ENCODE measurements at places on chromosomes 1 and 21.

DNA sequence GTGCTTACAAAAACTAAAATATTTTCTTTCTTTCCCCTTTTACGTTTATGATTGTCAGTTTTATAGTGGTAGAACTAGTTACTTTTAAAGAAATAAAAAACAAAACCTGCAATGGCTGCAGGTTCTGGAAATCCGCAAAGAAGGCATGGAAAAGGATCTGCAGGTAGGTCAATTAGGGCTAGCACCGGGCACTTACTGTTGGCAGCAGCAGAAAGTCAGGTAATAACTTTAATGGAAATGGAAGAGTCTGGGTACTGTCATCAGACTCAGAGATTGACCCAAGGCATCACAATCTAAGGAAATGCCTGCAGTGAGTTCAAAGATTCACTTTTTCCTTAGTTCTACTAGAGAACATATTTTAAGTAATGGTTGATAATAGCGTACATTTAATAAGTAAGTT lies 1136.3 kb upstream of the B3GALT2 start:
- no peak for DNase-seq

DNA sequence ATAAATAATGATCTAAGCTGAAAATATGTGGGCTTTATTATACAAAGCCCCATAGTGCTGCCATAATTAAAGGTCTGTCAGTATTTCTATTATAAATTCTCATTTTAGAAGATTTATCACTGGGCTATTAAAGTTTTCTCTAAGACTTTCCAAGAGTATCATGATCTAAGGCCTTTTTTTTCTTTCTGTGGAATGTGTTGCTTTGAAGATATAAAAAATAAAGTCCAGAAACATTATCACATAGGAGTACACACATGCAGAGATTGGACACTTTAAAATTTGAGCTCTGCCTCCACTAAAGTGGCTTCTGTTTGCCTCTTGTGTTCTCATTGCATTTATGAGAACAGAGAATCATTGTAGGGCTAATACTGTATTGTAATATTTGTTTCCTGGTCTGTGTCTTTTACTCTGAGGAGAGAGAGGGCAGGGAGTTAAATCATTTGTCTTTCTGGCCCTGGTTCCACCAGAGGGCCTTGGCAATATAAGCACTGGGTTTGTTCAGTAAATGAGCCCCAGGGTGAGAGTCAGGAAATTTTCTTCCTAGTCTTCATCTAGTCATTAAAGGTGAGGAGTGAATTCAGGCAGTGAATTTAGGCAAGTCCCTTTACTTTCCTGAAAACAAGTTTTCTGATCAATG lies 70.2 kb downstream of the NFIA start:
- DNase-seq = no peak

- DNase-seq = no peak
These were observed 77.6 kb downstream of the POU2F1 start for GRCh38 chr1:167298325-167298724.

GRCh38 chr1:86798608-86799291 lies 94.4 kb downstream of the SH3GLB1 start:
- DNase-seq = no peak

GRCh38 chr1:7220007-7220406 lies 434.8 kb downstream of the CAMTA1 start:
- DNase-seq = no peak

- DNase-seq = no peak
These were observed 55.4 kb upstream of the GRIK3 start for GRCh38 chr1:37089750-37090149.

GRCh38 chr1:71166178-71167173 lies 85.6 kb upstream of the ZRANB2 start:
- no peak for DNase-seq

DNA sequence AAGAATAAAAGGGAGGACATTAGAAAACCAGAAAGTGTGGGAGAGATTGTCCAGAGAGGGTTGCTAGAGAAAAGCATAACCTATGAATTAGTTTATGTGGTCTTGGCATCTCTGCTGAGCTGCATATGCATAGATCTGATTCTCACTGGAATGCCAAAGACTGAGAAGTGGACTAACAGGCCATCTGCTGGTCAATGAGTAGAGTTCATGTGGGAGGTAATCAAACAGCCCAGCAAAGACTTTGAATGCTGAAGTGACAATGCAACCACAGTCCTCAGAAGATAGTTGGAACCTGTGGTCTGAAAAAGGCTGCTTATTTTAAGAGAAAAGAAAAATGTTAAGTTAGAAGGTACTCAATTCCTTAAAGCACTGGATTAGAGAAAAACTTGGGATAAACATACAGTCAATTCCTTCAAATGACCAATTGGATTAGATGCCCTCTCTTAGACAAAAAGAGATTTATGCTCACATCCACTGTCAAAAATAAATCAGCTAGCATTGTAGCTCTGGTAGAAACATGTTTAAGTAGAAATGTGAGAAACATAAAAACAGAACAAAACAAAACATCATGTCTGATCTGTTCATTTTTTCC lies 382.8 kb downstream of the AMY1C start:
- DNase-seq = no peak

GRCh38 chr1:234911787-234912186 lies 216.8 kb downstream of the TOMM20 start:
- DNase-seq = peak; percentile 34

- DNase-seq = no peak
These were observed 42.6 kb downstream of the CFAP57 start for GRCh38 chr1:43214501-43215444.

DNA sequence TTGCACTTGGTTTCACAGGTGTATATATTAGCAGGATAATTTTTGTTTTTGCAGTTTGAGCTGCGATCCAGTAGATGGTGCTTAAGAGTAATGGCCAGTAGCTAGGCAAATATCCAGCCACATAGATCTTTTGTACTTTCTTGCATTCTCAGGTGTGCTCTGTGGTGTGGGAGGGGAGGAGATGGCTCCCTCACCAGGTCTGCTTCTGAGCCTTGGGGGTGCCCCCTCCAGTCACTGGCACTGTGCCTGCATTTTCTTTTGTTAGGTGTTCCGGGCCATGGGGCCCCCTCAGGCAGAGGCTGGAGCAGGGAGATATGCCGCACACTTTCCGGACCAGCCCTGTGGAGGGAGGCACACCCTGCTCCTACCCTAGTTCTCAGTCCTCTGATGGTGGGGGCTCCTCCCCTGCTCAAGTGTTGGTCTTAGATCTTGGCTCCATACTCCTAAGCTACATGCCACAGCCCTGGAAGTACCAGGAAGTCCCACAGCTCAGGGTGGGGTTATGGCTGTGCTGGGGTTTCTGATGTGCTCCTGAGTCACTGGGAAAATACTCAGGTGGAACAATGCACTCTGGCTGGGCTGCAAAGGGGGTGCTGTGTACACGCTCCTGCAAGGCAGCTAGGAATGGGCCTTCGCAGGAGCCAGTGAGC lies 197.6 kb upstream of the DMRTA2 start:
- no peak for DNase-seq

- DNase-seq = peak; percentile 63
These were observed 7.4 kb downstream of the SEMA4A start for GRCh38 chr1:156160743-156161171.

GRCh38 chr1:207389728-207390464 lies 64.2 kb upstream of the CR2 start:
- no peak for DNase-seq

GRCh38 chr1:45383191-45383590 lies 43.0 kb upstream of the MUTYH start:
- no peak for DNase-seq

- no peak for DNase-seq
These were observed 17.4 kb downstream of the IQGAP3 start for GRCh38 chr1:156554971-156555370.

DNA sequence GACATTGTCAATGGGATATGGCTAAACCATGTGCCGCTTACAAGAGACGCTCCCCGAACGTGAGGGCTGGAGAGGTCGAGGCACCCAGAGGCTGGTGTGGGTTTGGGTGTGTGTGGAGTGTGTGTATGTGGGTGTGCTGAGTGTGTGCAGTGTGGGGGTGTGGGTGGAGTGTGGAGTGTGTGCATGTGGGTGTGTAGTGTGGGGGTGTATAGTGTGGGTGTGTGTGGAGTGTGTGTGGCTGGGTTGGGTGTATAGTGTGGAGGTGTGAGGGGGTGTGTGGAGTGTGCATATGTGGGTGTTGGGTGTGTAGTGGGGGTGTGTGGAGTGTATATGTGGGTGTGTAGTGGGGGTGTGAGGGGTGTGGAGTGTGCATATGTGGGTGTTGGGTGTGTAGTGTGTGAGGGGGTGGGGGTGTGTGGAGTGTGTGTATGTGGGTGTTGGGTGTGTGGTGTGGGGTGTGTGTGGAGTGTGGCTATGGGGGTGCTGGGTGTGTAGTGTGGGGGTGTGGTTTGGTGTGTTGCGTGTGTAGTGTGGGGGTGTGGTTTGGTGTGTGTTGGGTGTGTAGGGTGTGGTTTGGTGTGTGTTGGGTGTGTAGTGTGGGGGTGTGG lies 42.2 kb downstream of the SLC19A1 start:
- no peak for DNase-seq

GRCh38 chr1:12031039-12031980 lies 12.0 kb downstream of the MIIP start:
- DNase-seq = peak; percentile 12

DNA sequence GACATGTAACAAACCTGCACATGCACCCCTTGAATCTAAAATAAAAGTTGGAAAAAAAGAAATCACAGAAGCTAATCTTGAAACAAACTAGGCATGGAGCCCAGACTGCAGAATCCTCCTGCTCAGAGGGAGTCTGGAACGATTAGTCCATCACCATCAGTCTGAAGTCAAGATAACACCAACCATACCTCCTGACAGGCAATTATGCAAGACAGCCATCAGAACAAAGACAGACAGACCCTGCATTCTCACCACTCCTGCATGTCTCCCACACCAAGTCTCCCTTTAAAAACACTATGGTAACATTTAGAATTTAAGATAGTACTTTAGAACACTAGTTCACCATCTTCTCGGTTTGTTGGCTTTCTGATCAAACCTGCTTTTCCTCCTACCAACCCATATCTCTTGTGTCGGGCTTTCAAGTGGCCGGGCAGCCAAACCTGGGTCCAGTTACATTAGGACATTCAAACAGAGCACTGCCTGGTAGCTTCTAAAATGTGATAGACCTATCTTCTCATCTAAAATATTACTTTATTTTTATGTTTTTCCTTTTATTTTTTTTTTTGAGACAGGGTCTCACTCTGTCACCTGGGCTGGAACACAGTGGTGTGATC lies 10.1 kb downstream of the YARS1 start:
- DNase-seq = no peak

- DNase-seq = no peak
These were observed 1.8 kb upstream of the IL10 start for GRCh38 chr1:206774093-206774492.

- DNase-seq = no peak
These were observed 178.0 kb downstream of the RYR2 start for GRCh38 chr1:237219751-237220642.

- DNase-seq = no peak
These were observed 63.4 kb upstream of the RAB3GAP2 start for GRCh38 chr1:220335668-220336067.

DNA sequence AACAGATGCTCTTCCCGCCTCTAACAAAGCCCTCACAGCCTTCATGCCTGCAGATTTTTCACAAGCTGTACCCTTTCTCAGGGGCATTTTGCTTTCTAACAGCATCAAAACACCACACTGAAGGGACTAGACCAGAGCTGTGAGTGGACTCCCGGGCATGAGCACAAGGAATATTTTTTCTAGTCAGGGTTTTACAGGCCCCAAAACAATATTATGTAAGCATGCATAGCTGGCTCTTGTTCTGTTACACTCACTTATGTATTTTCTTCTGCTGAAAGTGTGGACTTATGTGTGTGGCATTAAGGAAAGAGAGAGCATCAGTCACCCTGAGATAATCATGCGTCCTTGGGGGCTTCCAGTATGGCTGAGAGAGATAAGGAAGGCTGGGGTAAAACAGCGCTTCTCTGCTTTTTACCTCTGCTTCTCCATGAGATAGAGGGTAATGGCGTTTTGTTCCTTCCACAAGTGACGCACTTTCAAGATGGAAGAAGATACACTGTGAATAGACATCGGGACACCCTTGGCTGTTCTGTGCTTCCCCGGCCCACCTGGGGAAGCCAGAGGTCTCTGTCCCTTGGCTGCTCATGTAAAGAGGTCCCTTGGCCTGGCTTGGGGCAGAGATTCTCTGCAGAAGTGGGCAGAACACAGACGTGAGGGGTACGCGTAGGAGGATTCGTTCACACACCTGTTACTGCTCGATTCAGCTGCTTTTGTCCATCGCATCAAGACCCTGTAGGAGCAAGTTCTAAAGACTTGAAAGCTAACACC lies 266.7 kb upstream of the RAB4A start:
- no peak for DNase-seq

DNA sequence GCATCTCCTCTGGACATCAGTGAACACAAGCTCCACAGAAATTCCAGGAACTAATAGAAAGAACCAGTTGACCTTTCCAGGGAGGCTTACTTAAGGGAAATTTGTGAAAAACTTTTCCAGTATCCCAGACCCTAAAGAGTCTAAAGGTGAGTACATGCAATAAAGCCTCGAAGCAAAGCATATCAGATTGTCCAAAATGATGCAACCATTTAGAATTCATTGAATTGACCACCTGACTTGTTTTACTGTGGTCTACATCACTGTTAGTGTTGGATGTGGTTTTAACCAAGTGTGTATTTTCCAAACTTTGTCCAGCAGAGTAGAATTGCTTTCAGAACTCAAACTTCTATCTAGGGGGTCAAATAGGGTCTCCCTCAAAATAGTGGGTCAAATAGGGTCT lies 76.3 kb upstream of the TIAM1 start:
- DNase-seq = no peak

- DNase-seq = no peak
These were observed 6.8 kb upstream of the ITLN2 start for GRCh38 chr1:160961419-160961818.

- DNase-seq = no peak
These were observed 66.1 kb downstream of the TMEM53 start for GRCh38 chr1:44608141-44608540.
